Right hindlimb (tissue), 1 donor: ENCODE measurements at places on chromosomes 16 and 17.
A peak's percentile ranks its signal among the peaks of the same experiment; 100 is the strongest.

- DNase-seq: no peak
These were observed 9.4 kb downstream of the GJC1 start for GRCh38 chr17:44820631-44821212.

DNA sequence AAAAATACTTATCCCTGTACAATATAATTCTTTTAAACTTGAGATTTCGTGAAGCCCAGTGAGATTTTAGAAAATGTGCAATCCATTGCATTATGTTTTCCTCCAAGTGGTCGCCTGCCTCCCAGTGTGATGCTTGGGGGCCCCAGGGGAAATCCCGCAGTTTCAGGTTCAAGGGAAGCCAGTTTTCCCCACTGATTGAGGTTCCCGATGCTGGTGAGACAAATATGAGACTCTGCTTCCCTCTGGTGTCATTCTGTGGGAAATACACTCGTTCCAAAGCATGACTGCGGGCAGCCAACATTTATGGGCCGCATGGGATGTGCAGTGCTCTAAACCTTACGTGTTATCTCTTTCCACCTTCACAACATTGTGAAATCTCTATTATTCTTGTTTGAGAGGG lies 200.8 kb downstream of the PRKCB start:
- peak; percentile 34 for DNase-seq

GRCh38 chr16:30984669-30985400 lies at the start of gene HSD3B7:
Gene HSD3B7 (plus strand): TSS chr16:30985207. CDS start chr16:30985659, 452 bp downstream.
- DNase-seq: peak; percentile 92

GRCh38 chr17:30095507-30096244 lies 20.9 kb upstream of the NSRP1 start:
- no peak for DNase-seq
